Uterus (tissue), 4 donors: ENCODE measurements at places on chromosomes 2 and 18. TPM values are rescaled to one million over a fixed set of nuclear protein-coding genes. Genes with fewer than 3 reads are reported as not detected.

GPR75 gene
- not detected for total RNA-seq

IL1F10 gene
- not detected for total RNA-seq

ARHGAP15 gene
- total RNA-seq, result 0.88 TPM

PCGF1 gene
- total RNA-seq, result 2.9 TPM

SCN7A gene
- 46.1 TPM for total RNA-seq

IL1RL2 gene
- total RNA-seq, result not detected

LBH gene
- total RNA-seq, result 93.5 TPM

TFPI gene
- total RNA-seq, result 99.4 TPM

SPP2 gene
- total RNA-seq, result 1.3 TPM

ELOA2 gene
- total RNA-seq, result not detected

AGAP1 gene
- 30.6 TPM for total RNA-seq

DSG2 gene
- 7.5 TPM for total RNA-seq

CHRNA1 gene
- not detected for total RNA-seq

SKOR2 gene
- total RNA-seq, result not detected

SLC11A1 gene
- 7.4 TPM for total RNA-seq

SYT4 gene
- total RNA-seq, result not detected

RTP5 gene
- 0.15 TPM for total RNA-seq

TOGARAM2 gene
- not detected for total RNA-seq

SMC6 gene
- 21.0 TPM for total RNA-seq

NDC80 gene
- 0.26 TPM for total RNA-seq

LYG1 gene
- 0.76 TPM for total RNA-seq

NR4A2 gene
- total RNA-seq, result 15.9 TPM

HNMT gene
- 122 TPM for total RNA-seq

SNTG2 gene
- 18.2 TPM for total RNA-seq

GATA6 gene
- 28.6 TPM for total RNA-seq

ABCG8 gene
- not detected for total RNA-seq

WDR75 gene
- 60.3 TPM for total RNA-seq

ITGB6 gene
- total RNA-seq, result not detected

DNMT3A gene
- 95.8 TPM for total RNA-seq
